ENCODE measurements at places on chromosomes 5 and 9.

DNA sequence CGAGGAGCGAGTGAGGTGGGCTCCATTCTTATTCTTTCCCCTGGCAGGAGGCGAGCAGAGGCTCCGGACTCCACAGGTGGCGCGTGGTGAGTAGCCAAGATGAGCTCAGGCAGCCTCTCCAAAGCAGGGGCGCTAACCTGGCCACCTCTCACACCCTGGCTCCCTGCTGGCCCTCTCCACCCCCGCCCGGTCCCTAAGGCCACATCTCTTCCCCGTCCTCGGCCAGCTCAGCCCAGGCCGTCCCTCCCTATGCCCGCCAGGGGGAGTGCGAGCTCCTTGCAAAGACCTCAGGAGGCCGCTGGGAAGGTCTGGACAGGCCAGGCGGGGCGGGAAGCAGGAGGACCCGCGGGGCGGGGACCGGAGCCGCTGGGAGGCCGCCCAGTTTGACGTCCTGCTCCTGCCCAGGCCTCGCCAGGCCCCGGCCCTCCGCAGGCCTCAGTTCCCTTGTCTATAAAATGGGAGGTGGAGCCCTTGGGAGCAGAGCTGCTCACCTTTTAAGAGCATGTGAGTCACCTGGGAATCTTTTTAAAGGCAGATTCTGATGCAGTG lies 46.3 kb upstream of the GGTA1 start:
- DNase-seq, result peak; percentile 39

DNA sequence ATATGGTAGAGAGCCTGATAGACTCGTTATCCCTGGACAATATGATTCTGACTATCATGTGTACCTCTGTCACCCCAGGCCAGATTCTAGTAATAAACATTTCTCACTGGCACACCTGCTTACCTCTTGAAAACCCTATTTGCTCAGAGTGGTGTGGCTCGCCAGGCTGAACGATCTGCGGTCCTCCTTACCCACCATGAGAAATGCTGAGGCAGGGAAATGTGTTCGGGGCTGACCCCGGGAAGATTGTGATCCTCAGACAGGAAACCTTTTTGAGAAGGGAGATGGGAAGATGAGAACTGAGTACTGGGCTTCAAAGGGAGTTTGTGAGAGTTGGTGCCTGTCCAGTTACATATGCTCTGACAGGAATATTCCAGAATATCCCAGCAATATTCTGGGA lies 10.7 kb upstream of the PRXL2C start:
- no peak for DNase-seq

- DNase-seq, result no peak
These were observed 49.7 kb downstream of the NKD2 start for GRCh38 chr5:1058083-1058945.

- no peak for DNase-seq
These were observed 611.4 kb downstream of the SEMA5A start for GRCh38 chr5:8934455-8934854.

GRCh38 chr5:116032094-116032517 lies at the start of gene ARL14EPL:
TSS of gene ARL14EPL (plus strand) at chr5:116032472. CDS start at chr5:116051466, 18,994 bp downstream.
- DNase-seq, result peak; percentile 2

GRCh38 chr9:120336021-120336752 lies 243.8 kb downstream of the CDK5RAP2 start:
- no peak for DNase-seq

DNA sequence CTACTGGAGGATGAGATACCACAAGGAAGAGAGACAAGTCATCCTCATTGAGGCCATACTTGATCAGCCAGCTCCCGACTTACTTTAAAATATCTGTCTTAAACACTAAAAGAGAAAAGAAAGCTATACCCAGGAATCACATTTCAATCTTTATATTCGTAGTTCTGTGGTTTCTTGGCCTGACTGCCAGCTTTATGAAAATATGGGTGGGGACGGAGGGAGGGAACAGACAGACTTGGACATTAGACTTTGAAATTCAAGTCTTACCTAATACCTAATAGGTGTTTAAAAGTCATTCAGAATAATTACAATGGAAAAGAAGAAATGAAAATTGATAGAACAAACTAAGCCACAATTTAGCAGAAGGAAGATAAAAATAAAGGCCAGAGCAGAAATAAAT lies 604.8 kb upstream of the RORB start:
- no peak for DNase-seq

DNA sequence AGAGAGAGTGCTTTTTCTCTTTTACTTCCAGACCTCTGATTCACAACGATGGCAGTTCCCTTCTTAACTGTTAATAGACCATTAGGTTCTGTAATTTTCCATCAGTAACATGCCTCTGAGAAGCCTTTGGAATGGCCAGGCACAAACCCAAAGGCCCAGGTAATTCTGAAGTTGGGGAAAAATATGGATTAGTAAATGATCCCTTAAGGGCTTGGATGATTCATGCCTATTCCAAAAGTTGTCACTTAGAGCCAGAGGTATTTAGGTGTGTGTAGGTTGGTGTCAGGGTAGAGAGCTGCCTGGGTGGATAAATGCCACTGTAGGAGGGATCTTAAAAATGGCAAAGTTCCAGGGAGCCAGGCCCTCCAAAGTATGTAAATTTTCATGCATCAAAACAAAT lies 228.8 kb downstream of the PLK2 start:
- DNase-seq, result no peak

DNA sequence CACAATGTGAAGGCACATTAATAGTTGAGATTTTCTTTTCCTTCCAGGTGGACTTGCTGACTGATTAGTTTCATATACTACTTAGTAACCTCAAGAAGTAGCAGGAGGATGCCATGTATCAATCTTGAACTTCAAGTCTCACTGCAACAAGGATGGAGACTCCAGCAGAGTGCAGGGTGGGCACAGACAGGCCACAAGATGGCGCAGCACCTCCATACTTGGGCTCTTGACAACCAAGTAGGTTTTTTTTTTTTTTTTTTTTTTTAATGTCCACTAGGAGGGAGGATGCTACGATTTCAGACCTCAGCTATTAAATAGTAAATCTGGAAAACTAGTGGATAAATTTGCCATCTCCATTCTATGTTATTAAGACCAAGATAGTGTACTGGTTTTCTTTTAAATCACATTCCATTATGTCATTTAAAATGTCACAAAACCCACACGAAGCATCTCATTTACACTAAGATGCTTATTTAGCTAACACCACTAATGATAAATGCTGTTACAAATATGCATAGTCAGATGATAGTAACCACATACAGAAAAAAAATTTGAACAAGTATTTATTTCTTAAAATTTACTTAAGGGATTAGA lies 58.6 kb downstream of the IL6ST start:
- peak; percentile 73 for DNase-seq

- peak; percentile 87 for DNase-seq
These were observed 797 bp upstream of the CCL27 start for GRCh38 chr9:34663303-34663605.

DNA sequence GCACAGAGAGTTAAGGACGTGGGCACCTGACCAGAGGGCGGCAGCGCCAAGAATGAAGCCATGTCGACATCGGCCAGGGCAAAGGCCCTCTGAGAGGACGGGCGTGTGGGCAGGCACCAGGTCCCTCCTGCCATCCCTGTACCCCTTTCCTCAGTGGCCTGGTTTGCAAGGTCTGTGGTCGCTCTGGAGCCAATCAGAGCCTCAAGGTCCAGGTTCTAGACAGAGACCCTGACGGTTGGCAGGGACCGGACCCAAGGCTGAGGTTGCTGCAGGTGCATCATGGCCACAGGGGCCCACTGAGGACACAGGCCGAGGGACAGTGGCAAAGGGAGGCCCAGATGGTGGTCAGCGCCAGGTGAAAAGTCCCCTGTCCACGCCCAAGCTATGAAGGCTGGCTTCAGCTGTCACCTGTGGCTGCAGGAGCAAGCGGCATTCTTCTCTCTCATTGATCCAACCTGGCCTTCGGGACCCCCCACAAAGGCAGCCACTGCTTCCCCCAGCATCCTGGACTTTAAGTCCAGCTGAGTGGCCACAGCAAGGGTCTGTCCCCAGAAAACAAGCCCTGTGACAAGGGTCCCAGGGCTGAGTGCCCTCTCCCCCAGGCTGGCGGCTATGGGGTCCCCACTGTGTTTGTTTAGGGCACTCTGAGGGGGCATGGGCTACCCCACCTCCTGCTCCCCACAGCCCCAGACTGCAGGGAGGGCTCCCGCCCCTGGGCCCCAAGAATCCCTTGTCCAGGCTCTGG lies 48.9 kb downstream of the VAV2 start:
- DNase-seq, result no peak

- no peak for DNase-seq
These were observed 88.4 kb upstream of the GRAMD2B start for GRCh38 chr5:126334760-126335159.

DNA sequence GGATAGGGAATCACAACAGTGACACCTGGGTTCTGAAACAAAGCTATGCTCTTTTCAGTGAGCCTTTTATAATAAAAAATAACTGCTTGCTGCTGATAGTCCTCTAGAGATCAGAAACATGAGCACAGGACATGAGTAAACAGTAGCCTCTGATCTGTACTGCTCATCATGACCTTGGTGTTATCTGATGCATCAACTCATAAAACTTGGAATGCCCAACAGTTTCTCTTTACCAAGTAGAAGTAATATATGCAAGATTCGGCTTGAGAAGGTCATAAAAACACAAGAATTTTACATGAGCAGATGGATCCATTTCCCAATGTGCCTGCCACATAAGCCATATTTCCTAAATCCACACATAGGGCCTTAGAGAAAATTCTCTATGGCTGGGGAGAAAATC lies 318.3 kb upstream of the GRAMD2B start:
- DNase-seq, result no peak

DNA sequence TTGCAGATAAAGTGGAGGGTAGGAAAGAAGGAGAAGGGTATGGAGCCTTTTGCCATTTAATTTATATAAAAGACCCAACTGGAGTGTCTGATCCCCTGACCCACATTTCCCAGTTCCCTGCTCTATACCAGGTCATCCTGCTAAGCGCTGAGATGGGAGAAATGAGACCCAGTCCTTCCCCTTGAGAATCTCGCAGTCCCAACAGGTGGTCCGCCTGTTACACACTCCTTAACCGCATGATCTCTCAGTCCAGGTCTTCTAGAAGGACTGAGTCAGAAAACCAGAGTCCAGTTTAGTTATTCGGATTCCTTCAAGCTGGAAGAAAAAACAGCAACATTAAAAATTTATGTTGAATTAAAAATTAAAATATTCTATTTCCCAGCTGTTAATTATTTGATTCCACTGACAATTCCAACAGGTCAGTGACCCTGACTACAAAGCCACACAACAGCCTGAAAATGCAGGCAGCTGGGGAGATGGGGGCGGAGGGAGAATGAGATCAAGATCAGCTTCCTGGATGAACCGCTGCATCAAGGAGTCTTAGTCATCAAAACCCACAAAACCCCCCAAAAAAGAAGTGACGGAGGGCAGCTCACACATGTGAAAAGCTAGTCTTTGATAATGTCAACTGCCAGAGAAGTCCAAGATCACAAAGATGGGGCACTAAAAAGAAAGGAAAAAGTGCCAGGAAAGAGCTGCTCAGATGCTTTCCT lies 44.0 kb downstream of the GGTA1 start:
- no peak for DNase-seq

DNA sequence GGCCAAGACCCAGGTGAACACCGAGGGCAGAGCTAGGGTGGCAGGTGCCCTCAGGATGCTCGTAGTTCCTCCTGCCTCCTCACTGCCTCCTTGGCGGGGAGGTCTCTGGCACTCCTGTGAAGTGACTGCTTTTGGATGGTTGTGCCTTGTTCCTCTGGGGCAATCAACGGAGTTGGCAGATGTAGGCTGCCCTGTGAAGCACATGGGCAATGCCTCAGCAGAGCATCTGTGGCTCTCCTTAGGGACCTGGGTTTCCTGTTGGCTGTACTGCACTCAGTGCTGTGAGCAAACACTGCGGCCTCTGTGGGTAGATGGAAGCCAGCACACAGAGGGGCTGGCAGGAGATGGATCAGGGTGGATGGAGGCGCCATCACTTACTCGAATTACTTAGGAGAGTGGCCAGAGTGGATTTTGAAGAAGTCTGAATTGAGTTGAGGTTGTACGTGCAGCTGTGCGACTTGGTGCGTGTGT lies 71.4 kb upstream of the COL5A1 start:
- DNase-seq, result no peak

DNA sequence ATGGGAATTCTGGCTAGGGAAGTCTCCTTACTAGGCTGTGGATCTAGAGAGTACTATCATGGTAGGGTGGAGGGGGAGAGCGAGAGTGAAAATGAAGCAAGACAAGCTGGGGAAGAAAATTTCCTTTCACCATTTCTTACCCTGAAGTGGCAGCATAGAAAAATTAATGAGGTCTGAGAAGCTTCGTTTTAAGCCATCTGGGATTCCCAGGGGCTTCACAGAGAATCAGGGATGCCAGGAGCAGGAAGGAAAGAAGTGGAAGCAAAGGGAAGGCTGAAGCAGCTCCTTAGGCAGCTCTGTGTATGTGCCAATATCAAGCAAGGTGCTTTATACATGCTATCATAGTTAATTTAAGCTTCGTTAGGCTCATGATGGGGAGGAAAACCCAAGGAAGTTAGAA lies 169.9 kb downstream of the ZSWIM6 start:
- DNase-seq, result no peak

DNA sequence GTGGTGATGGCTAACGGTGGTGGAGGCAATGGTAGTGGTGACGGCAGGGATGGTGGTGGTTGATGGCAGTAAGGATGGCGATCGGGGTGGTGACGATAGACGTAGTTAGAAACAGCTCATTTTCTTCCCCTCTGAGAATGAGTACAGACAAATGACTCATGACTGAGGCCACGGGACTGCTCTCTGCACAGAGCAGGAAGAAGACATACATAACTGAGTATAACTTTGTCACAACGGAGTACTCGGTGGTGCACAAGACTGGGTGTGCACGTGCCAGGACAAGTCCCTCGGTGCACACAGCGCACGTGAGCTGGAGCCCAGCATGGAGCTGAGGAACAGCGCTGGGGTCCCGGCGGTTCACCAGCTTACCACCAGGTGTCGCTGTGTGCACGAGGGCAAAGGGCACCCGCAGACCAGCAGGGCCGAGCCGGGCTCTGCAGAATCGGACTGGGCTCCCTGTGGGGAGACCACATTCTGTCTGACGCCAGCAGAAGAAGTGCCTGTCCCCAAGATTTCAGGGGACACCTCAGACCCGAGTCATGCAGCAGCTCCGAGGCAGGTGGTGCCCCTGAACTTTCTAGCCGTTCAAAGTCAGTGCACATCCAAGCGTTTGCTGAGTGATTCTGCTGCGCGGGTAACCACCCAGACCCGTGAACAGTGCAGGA lies 188.6 kb downstream of the FSTL4 start:
- DNase-seq, result peak; percentile 60

All from CD4-positive, alpha-beta T cell treated with Interleukin-15 for 4 hours (primary cell).